Mesothelial cell of epicardium (in vitro differentiated cells): ENCODE measurements at places on chromosomes 4 and X. TPM values are rescaled to one million over a fixed set of nuclear protein-coding genes. Genes with fewer than 3 reads are reported as not detected.

PPARGC1A gene
- total RNA-seq, result 3.1 to 3.7 TPM (median 3.4 TPM) in 3 replicates

GRCh38 chr4:112214390-112215264 lies 17.0 kb upstream of the AP1AR start:
- DNase-seq, result no peak

- DNase-seq, result no peak
These were observed 9.6 kb upstream of the YTHDC1 start for GRCh38 chr4:68359508-68359907.

GRCh38 chr4:53706422-53707032 lies 115.2 kb upstream of the LNX1 start:
- no peak for DNase-seq

GRCh38 chr4:174435974-174436373 lies 86.3 kb downstream of the HPGD start:
- no peak for DNase-seq

DNA sequence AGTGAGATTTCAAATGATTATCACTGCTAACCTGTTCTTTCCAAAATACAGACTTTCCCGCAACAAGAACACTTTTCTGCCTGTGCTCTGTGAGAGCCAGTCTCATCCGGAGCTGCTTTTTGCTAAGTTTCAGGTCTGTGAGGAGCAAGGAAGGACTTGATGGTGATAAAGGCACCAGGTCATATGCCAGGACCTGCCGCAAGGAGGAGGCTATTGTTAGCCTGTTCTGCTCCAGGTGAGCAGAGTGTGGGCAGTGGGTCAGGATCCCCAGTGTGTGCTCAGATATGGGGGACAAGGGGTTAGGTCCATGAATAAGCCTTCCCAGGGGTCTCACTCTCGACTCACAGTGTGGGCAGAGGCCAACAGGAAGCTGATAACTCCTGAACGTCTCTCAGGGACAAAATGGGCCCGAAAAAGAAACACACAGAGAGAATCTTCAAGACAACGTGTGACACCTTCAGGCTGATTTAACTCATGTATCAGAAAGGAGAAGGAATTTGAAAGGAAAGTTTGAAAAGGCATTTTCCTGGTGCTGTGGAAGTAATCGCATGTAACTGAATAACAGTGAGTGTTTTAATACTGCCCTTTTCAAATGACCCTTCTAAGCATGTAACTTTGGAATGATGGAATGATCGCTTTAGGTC lies 57.7 kb upstream of the PDLIM3 start:
- no peak for DNase-seq

DNA sequence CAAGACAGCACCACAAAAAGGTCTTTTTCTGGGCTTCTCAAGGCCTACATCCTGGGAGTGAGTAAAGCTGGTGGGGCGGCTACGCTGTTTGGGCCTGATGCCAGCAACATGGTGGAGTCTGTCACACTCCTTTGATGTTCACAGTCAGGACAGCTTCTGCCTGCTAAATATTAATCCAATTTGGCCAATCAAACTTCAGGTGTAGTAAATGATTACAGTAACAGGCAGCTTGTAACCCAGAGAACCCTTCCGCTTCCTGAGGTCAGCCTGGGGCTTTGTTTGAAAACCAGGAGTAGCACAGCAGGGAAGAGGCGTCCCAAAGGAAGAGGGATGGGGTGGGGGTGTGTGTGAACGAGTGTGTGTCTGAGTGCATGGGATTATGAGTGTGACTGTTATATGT lies 220.4 kb downstream of the MAML3 start:
- no peak for DNase-seq

- DNase-seq, result no peak
These were observed 10.3 kb upstream of the VSIG4 start for GRCh38 chrX:66050140-66050569.

GRCh38 chr4:8304827-8305695 lies 35.5 kb downstream of the HTRA3 start:
- no peak for DNase-seq

DNA sequence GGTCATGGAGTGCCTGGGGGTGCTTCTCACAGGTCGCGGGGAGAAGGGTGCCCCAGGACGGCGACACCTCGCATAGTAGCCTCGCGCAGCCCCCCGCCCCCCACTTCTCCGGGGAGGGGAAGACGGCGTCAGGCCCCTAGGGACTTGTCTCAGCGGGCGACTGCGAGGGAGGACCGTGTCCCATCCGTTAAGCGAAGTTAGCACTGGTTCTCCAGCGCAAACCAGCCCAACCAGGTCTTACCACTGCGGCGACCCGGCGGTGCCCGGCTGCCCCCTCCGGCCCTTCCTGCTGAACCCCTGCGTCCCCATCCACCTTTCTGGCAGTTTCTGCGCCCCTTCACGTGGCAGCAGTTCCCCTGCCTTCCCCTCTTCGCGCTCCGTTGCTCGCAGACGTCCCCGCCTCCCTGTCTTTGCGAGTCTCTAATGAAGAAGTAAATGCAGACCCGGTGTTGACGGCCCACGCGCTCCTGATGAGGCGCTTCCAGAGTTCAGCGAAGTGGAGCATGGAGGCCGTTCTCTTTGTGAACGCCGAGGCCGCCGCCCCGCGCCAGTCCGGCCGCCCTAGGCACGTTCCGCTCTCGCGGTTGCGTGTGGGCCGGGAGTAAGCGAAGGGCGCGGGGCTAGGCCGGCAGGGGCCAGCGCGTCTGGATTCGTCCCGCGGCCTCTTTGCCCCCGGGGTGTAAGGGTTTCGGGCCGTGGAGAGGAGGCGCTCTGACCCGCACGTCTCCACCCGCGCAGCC lies 3.0 kb downstream of the SLIT2 start:
- peak; percentile 53 for DNase-seq

GRCh38 chr4:165656829-165657490 lies 216.1 kb upstream of the TLL1 start:
- no peak for DNase-seq

DNA sequence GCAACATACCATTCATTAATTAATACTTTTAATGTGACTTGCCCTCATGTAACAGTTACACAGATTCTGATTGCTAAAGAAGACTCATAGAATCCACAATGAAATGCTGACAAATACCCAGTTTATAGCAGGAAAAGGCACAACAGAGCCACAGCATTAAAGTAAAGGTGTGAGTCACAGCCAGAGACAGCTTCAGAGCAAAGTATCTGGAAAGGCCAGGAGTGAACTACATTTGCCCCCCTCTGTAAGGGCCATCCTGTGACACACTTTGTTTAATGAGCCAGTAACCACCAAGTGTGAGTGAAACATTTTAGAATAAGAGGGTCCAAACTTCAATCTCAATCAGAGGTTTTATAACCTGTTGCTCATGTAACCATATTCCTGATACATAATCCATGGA lies 133.8 kb upstream of the TACR3 start:
- DNase-seq, result no peak
